ENCODE measurements at places on chromosomes 2 and 18.

GRCh38 chr18:45670281-45670962 lies 53.6 kb upstream of the SLC14A1 start:
- no peak for DNase-seq

- DNase-seq, result no peak
Observed at GRCh38 chr18:69638056-69638455, 237.4 kb downstream of the DOK6 start.

GRCh38 chr2:157349949-157350515 lies 24.4 kb upstream of the ERMN start:
- DNase-seq, result no peak

DNA sequence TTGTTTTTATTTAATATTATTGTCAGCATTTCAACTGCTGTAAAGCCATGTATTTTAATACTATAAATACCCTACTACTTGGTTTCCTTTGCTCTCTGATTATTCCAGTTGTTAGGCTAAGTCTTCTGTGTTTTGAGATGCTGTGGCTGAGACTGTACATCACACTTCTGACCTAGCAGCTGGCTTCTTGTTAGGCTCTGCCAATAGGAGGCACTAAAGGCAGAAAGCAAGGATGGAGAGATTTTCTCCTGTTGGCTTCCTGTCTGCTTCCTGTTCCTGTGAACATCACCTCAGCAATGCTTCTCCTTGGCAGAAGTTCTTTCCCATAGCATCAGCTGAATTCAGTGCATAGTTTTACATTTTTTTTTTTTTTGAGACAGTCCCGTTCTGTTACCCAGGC lies 68.3 kb upstream of the YPEL5 start:
- no peak for DNase-seq

DNA sequence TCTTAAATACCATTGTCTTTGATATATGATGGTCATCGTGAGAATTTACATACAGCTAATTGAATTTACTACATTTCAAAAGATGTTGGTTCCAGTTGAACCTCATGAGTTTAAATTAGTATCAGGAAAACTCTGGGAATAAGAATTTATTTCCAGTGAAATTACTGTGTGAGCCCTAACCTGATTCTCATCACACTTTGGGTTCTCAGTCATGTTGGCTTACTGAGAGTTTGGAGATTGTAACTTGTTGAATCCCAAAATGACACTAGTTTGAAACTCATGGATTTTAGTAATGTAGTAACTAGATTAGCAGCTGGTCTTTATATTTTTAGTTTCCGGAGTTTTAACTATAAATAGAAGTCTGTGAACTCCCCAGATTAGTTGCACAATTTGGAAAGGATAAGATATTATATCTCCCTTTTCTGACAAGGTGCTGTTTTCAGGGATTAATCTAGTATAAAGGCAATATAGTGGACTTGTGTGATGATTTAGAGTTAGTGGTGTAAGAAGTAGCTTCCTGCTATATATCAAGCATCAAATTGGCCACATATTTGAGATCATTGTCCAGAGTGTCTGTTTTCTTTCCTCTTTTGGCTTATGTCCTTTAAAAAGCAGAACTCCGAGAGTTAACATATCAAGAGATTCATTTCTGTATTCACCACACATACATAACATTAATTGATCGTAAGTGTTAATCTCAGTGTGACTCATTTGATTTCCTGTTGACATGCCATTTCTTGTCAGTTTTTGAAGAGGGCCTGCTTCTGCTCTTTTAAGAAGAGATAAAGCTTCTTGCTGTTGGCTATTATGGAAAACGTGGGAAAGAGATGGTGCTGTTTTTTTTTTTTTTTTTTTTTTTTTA lies 15.7 kb downstream of the NDUFV2 start:
- DNase-seq, result no peak

DNA sequence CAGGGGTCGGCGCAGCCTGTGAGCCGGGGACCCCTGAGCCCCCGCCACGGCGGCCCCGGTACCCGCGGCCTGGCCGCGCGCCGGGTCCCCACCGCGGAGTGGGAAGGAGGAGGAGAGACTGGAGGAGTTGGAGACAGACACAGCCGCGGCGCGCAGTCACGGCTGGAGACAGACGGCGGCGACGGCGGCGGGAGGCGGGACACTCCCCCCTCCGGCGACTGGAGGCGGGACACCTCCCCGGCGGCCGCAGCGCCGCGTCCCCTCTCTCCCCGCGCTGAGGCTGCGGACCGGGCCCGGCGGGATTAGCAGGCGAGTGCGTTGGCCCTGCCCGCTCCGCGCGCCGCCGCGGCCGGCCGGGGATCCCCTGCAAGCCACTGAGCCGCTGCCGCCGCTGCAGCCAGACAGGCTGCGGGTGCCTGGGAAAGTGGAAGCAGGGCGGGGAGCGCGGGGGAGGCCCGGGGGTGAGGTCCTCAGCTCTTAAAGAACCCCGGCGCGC lies 1.0 kb upstream of the LDLRAD4 start:
- DNase-seq, result peak; percentile 57

DNA sequence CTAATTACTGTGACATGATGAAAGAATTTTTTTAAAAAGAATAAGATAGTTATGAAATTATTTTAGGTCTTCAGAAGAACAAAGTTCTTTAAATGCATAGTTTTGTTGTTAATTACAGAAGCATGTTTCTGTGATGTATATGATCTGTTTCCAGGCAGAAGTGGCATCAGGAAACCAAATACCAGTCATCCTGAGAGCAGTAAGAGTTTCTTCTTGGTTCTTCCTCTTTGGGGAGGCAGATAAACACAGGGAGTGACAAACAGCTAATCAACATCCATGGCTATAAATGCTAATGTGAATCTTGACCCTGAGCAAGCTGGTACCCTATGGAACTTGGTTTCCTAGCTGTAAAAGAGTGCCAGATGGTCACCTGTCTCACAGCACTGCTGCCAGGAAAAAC lies 29.2 kb downstream of the WIPF1 start:
- DNase-seq, result no peak

- DNase-seq, result no peak
Observed at GRCh38 chr2:230784795-230785194, 72.2 kb downstream of the CAB39 start.

DNA sequence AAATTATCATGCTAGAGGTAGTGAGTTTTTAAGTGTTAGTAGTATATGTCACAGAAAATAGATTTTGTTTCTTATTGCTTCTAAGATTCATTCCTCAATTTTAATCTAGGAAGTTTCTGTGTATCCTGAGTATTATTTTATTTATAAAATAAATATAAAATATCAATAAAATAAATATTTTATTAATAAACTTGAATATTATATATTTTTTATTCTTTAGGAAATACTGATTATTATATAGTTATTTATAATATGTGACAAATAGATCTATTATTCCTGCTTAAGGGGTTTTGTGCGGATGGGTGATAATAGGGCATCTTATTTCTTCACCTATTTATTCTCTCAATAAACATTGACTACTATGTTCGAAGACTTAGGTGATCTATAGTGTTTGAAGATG lies 191.0 kb downstream of the ZNF407 start:
- no peak for DNase-seq

- no peak for DNase-seq
Observed at GRCh38 chr2:234992196-234992595, 40.4 kb downstream of the SH3BP4 start.

GRCh38 chr18:67354091-67354490 lies 162.4 kb downstream of the DSEL start:
- no peak for DNase-seq

DNA sequence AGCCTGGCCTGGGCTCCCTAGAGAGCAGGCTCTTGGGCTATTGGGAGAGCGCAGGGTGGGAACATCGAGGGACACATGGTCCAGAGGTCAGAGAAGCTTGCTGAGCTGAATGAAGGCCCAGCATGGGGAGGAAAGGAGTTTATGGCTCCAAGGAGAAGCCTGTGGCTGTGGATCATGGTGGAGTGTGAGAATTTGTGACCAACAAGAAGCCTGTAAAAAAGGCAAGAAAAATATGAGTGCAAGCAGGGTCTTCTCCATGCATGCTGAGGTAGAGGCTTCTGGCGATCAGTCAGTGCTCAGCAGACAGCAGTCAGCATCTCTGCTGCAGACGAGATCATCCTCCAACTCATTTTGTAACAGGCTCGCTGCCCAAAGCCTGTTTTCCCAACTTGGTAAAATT lies 1.3 kb upstream of the SCYGR3 start:
- no peak for DNase-seq

GRCh38 chr18:35822413-35822812 lies 150.1 kb upstream of the RMP24 start:
- DNase-seq, result no peak

DNA sequence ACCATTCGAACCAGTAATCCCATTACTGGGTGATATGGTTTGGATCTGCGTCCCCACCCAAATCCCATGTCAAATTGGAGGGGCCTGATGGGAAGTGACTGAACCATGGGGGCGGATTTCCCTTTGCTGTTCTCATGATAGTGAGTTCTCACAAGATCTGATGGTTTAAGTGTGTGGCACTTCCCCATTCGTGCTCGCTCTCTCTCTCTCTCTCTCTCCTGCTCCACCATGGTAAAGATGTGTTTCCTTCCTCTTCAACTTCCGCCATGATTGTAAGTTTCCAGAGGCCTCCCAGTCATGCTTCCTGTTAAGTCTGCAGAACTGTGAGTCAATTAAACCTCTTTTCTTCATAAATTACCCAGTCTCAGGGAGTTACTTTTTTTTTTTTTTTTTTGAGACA lies 62.6 kb downstream of the NBAS start:
- peak; percentile 16 for DNase-seq

GRCh38 chr2:242034996-242035814 lies 165.7 kb downstream of the RTP5 start:
- DNase-seq, result no peak

DNA sequence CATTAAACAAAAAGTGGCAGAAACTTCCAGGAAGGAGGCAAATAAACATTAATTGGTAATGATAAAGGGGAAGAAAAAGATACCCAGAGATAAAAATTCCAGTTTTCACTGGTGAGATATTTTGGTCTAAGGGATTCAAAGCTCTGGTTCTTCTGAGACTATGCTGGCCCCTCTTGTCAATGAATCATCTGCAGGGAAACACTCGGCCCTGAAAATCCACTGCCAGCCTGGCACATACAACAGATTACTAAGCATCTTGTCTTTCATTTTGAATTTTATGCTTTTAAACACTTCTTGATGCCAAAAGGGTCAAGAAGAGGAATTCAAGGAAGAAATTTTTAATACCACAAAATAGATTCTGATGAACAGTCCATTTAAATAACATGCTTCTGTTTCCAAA lies 1603.8 kb upstream of the ZEB2 start:
- no peak for DNase-seq

DNA sequence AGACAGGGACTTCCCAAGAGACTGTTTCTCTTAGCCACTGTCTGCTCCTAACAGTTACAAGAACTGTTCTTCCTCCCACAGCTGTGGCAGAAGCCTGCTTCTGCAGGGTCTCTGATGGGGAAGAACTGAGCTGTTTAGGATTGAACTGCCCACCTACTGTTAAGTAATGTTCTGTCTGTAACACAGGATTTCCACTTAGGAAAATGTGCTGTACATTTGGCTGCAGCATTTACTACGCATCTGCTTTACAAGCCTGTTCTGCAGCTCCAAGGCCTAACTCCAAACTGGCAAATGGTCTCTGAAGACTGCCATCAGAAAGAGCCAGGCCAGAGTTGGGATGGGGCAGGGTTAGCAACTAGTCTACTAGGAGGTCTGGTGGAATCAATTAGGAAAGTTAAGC lies 87.8 kb upstream of the UPP2 start:
- no peak for DNase-seq

GRCh38 chr2:186919296-186919695 lies 70.3 kb upstream of the ZSWIM2 start:
- DNase-seq, result no peak

DNA sequence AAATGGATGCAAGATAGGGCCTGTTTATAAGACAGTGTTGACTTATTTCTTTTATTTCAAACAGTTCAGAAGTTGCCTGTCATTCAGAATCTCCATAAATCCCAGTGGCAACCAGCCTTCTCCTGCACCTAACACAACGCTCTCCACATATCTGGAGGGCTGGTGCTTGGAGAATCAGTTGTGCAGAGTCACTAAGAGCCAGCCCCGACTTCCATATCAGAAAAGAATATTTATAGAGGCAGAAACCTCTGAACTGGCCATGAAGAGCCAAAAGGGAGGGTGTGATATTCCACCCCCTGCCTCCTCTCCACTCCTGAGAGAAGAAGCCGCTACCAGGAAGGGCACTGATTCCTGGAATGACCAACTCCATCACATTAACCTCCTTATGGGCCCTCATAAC lies 34.0 kb upstream of the B4GALT6 start:
- DNase-seq, result no peak

- no peak for DNase-seq
Observed at GRCh38 chr2:85132834-85133637, at the start of gene TCF7L1. TSS of gene TCF7L1 (plus strand) at chr2:85133392. CDS start at chr2:85133685, 293 bp downstream.

DNA sequence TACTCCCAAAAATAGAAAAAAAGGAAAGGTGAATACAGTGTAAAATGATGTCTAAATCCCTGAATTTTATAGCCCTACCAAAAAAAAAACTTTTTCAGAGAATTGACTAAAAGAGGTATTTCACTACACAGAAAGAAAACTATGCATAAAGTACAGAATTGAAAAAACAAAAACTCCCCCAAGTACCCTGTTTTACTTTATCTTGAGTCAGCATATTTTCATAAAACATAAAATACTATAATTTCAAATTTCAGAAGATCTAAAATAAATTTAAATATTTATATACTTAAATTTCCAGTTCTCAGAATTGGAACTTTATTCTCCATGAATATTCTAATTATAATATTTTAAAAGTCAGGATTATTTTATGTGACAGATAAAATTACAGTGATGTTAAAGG lies 10.1 kb downstream of the NCKAP1 start:
- no peak for DNase-seq

DNA sequence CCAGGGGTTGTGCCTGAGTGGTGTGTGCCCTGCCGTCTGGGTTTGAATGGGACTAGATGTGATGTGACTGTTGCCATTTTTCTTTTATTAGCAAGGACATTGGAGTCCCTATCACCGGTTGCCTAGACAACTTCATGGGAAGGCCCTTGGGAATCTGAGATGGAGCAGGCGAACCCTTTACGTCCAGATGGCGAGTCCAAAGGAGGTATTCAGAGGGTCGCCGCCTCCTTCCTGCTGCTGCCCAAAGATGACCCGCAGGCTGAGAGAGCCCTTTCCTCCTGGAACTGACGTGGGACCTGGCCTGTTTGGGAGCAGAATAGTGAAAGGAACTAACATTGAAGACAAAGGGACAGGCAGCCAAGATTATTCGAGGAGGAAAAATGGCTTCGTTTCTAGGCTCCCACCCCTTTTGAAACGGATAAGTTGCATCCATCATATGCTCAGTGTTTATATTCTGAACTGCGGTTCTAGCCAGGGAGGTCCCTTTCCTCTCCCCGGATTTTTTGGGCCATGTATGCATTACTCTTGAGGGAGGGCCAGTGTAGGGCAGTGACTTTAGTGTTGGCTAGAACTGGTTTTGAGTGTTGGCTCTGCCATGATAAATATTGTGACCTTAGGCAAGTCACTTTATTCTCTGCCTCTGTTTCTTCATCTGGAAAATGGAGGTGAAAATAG lies 673 bp downstream of the CENPO start:
- no peak for DNase-seq

GRCh38 chr2:105765415-105766299 lies 20.9 kb downstream of the NCK2 start:
- no peak for DNase-seq

- DNase-seq, result no peak
Observed at GRCh38 chr18:78632111-78632541, 347.5 kb upstream of the SALL3 start.

GRCh38 chr2:176491172-176491904 lies 222.1 kb downstream of the MTX2 start:
- DNase-seq, result no peak

Data from GDM1 (cell line).